ENCODE measurements at places on chromosomes 4 and X.

GRCh38 chr4:67750691-67751090 is 3.5 kb downstream of the GNRHR start:
- DNase-seq = no peak

- no peak for DNase-seq
Observed at GRCh38 chr4:141511055-141511454, 125.3 kb upstream of the IL15 start.

GRCh38 chr4:5708449-5709206 is at the start of gene EVC2:
TSS of gene EVC2 (minus strand) at chr4:5708559. CDS start at chr4:5708513, 46 bp downstream.
- no peak for DNase-seq

DNA sequence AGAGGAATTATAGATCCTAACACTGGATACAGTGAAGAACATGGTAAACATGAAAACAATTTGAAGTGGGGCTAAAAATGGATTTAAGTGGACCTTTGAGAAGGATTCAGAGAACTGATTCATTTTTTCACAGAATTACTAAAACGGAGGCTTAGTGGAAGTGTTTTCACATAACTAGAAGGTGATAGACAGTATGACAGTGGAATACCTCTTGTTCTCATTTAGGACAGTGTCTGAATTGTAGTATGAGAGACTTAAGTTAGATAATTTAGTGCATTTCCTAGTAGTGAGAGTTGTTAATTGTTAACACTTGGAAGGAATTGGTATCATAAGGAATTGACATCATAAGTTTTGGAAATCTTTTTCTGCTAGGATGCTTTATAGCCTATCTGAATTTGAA is 64.1 kb downstream of the FIP1L1 start:
- DNase-seq = no peak

DNA sequence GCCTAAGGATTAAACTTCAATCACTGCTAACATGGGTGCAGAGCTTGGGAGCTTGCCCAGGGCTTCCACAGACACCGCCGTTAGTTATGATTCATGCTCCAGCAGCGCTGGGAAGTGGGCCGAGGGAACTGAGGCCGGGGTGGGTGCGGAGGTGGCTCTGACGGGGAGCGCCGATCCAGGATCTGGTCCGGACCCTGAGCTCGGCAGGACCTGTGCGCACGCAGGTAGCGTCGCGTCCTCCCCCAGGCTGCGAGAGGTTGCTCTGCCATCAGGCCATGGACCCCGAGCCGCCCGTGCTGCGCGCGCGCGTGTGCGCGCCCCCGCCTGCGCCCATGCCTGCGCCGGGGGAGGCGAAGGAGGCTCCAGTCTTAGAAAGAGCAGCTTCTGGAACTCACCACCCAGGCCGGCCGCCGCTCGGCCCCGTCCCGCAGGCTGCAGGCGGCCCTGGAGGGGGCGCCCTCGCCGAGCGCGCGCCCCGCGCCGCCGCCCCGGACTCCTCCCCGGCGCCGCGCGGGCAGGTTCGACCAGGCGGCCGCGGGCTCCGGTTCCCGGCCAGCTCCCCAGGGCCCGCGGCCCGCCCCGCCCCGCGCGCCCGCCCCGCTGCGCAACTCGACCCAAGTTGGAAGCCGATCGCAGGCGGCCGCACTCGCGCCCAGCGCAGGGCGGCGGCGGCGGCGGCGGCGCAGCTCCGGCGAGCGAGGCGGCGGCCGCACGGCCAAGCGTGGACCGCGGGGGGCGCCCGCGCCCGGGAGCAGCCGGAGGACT is 732 bp upstream of the ADRA2C start:
- no peak for DNase-seq

DNA sequence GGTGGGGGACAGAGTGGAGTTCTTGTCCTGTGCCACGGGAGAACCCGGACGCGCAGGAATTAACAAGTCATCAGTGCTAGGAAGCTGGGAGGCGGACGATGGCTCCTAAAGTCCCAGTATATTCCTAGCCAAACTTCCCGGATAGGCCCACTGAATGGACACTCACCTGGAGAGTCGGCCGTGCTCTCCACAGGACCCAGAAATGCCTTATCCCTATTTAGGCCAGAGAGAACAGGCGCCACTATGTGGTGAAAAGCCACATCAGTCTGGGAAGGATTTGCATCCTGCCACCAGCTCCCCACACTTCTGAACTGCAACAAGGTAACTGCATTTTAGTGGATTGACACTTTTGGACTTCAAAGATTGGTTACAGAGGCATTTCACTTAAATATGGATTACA is 1.1 kb downstream of the CFAP299 start:
- no peak for DNase-seq

DNA sequence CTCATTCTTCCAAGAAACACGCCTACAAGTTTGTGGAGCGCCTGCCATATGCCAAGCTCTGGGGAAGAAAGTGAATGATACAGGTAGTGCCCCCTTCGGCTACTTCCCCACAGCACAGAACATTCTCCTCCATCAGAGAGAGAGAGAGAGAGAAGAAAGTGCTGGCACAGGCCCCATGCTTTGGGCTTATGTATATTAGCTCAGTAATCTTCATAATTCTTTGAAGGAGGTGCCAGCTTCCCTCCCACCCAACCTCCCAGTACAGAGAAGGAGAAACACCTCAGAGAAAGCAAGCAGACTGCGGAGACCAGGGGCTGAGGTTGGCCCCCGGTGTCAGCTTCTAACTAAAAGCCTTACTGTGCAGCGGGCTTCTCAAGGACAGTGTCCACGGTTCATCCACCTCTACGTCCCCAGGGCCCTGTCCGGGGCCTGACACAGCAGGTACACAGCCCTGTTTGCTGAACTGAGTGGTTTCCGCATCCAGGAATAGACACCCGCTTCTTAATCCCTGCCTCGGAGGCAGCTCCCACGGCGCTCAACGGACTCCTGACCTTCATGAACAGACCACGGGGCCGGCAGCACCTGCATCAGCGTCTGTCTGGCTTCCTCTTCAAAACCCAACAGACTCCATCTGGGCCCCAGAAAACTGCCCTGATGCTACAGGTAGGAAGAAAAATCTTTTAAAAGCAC is 50.2 kb downstream of the JAKMIP1 start:
- DNase-seq = no peak

DNA sequence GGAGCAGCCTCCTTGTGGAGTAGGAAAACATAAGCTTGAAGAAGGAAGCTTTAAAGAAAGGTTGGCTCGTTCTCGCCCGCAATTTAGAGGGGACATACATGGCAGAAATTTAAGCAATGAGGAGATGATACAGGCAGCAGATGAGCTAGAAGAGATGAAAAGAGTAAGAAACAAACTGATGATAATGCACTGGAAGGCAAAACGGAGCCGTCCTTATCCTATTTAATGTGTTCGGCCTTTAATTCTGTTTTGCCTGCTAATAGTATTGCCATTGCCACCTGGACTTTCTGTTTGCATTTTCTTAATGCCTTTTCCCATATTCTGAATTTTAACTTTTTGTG is 1.4 kb downstream of the TCEAL1 start:
- DNase-seq = no peak

DNA sequence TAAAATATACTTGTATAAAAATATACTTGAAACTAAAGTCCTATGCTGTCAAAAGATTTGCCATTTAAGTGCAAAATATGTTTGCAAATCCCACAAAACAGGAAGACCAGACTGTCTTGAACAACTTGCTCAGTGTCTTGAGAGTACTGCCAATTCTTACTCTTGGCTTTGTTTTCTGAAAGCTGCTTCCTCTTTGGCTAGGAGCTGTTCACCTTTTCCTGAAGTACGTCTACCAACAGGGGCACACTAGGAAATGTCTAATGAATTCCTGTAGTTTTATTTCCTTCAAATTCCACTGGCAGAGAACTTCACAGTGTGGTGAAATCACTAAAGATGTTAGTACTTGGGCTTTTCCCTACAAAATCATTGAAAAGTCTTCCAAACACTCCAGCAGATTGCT is 46.4 kb upstream of the ABCG2 start:
- DNase-seq = no peak

GRCh38 chr4:53716471-53717063 is 125.3 kb upstream of the LNX1 start:
- DNase-seq = no peak

Measured in stimulated activated CD8-positive, alpha-beta memory T cell treated with anti-CD3 and anti-CD28 coated beads, Interleukin-15, amount 100 ng/mL, for 4 hours (primary cell).